GM23338 (cell line): ENCODE measurements at places on chromosomes 6 and 20.
A peak's percentile ranks its signal among the peaks of the same experiment; 100 is the strongest.

GRCh38 chr20:3446779-3447178, 24.0 kb upstream of the ATRN start:
- H3K27me3 ChIP-seq: no peaks in the 10 kb centered on the region
- no peaks in the 10 kb centered on the region for H3K36me3 ChIP-seq
- peak; percentile 17 for DNase-seq
- no peak overlapping the region for H3K4me3 ChIP-seq
- H3K4me1 ChIP-seq: no peaks in the 10 kb centered on the region

GRCh38 chr6:81697559-81697958, 54.9 kb downstream of the TENT5A start:
- peaks cover 14% of the 10 kb centered on the region for H3K4me1 ChIP-seq
- H3K27ac ChIP-seq: no peak overlapping the region
- no peak for DNase-seq
- H3K36me3 ChIP-seq: no peaks in the 10 kb centered on the region
- H3K4me3 ChIP-seq: no peak overlapping the region
- H3K27me3 ChIP-seq: no peaks in the 10 kb centered on the region

DNA sequence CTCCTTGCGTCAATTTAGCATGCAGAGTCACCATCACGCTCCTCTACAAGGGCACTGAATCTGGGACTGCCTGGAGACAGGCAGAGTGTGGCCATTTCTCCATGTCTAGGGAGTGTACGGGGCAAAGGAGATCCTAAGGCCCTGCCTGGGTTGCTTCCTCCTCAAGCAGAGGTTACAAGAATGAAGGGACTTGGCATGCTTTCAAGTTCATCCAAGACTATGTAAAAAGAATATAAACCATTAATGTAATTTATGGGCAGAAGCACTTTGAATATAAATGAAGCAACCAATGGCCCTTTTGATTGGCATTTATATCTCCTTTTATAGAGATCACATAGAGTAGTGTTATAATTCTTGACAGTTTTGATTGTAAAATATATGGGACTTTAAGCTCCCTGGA, 137.5 kb downstream of the BTBD3 start:
- H3K4me3 ChIP-seq: no peak overlapping the region
- no peaks in the 10 kb centered on the region for H3K36me3 ChIP-seq
- no peaks in the 10 kb centered on the region for H3K27me3 ChIP-seq

DNA sequence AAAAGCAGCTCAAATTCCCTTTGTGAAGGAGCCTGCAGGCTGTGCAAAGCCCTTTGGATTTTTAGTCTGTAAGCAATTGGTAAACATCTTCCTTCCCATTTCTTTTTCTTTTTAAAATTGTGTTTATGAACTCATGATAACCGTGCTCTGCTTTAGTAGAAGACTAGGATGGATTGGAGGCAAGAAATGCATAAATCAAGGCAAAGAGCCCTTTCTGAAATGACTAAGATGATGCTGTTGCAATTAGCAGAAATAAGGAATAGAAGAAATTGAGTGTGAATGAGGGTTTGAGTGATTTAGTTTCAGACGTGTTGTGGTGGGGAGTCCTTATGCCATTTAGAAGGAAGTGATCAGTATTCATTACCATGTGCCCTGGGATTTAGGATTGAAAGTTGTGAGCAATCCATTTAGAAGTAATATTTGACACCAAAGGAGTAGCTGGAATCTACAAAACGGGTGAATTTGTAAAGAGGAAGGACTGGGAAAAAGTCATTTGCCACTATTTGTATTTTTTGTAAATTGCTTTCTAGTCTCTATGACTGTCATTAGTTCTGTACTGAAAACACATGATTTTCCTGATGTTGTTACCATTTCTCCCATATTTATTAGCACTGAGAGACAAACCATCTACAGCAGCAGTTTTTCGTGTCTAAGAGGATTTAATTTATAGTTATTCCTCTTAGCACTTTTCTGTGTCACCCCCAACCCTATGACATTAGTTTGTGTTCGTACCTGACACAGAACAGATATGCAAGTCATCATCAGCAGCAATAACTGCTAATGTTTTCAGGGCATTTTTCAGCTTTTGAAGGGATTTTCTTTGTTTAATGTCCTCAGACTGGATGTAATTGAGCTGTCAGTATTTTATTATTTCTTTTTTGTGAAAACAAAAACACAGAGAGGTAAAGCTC, 265.0 kb downstream of the UTRN start:
- no peaks in the 10 kb centered on the region for H3K4me1 ChIP-seq
- H3K27me3 ChIP-seq: no peaks in the 10 kb centered on the region
- H3K27ac ChIP-seq: no peak overlapping the region
- no peaks in the 10 kb centered on the region for H3K36me3 ChIP-seq

DNA sequence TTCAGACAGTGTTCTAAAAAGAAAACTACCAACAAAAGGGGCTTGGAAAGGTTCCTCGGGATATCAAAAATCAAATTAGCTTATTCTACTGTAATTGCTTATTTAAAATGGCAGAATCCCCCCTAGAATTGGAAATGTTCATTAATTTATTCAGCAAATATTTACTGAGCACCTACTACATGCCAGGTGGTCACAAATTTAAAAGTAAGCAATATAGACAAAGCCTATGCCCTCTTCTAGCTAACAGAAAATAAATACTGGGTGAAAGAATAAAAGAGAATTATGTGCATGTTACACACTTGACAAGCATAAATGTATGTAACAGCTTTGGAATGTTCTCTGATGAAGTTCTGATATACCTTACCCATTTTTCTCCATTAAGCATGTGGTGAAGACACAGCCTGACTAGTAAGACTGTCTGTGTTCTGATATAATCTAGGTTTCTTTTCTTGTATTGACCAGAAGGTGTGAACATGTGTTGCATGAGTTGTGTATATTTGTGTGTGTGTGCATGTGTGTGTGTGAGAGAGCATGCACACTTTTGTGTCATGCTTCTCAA, 606.7 kb upstream of the CITED2 start:
- no peak overlapping the region for H3K4me3 ChIP-seq
- H3K4me1 ChIP-seq: peaks cover 32% of the 10 kb centered on the region
- H3K27me3 ChIP-seq: no peaks in the 10 kb centered on the region
- H3K36me3 ChIP-seq: no peaks in the 10 kb centered on the region
- no peak overlapping the region for H3K27ac ChIP-seq
- DNase-seq: no peak

- no peak overlapping the region for H3K4me3 ChIP-seq
- H3K4me1 ChIP-seq: no peaks in the 10 kb centered on the region; the same call in 1 of the 2 replicates
- H3K36me3 ChIP-seq: no peaks in the 10 kb centered on the region
- no peak overlapping the region for H3K27ac ChIP-seq
- no peaks in the 10 kb centered on the region for H3K27me3 ChIP-seq
Measured at GRCh38 chr6:160116411-160116810, 5.2 kb upstream of the SLC22A1 start.

DNA sequence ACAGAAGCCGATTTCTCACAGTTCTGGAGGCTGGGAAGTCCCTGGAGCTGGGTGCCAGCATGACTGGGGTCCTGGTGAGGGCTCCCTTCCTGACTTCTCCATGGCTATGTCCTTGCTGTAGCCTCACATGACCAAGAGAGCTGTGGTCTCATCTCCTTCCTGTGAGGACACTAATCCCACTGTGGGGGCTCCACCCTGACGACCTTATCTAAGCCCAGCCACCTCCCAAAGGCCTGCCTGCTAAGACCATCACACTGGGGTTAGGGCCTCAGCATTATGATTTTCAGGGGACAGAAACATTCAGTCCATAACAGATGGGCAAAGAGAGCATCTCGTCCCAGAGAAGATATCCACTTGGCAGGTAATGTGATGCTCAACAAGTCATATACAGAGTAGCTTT, 16.8 kb downstream of the RPP40 start:
- no peak for DNase-seq
- H3K36me3 ChIP-seq: no peaks in the 10 kb centered on the region
- H3K4me1 ChIP-seq: no peaks in the 10 kb centered on the region
- H3K27me3 ChIP-seq: no peaks in the 10 kb centered on the region
- no peak overlapping the region for H3K27ac ChIP-seq

GRCh38 chr6:15129887-15130286, 116.0 kb upstream of the JARID2 start:
- DNase-seq: peak; percentile 11
- peaks cover 11% of the 10 kb centered on the region for H3K4me1 ChIP-seq
- H3K36me3 ChIP-seq: no peaks in the 10 kb centered on the region
- H3K27ac ChIP-seq: peak overlapping the region; percentile 36; the same call in 1 of the 2 replicates
- H3K4me3 ChIP-seq: no peak overlapping the region

DNA sequence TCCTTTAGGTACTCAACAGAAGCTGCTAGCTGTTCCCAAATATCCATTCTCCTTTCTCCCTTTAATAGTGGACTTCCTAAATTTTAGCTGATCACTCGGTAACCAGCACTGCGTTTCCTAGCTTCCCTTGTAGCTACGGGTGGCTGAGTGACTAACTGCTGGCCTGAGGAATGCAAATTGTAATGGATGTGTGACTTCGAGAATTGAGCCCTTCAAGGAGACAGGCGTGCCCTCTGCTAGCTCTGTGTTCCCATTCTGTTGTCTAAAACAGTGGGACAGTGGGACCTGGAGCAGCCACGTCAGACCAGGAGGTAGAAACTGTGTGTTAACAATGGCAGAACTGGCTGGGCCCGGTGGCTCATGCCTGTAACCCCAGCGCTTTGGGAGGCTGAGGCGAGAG, 56.5 kb downstream of the SCML4 start:
- no peak overlapping the region for H3K4me3 ChIP-seq
- H3K36me3 ChIP-seq: no peaks in the 10 kb centered on the region
- H3K27me3 ChIP-seq: no peaks in the 10 kb centered on the region
- no peak overlapping the region for H3K27ac ChIP-seq
- peaks cover 8% of the 10 kb centered on the region; the same call in 1 of the 2 replicates for H3K4me1 ChIP-seq

- no peaks in the 10 kb centered on the region for H3K4me1 ChIP-seq
- H3K27ac ChIP-seq: no peak overlapping the region
- H3K4me3 ChIP-seq: no peak overlapping the region
- H3K36me3 ChIP-seq: no peaks in the 10 kb centered on the region
Measured at GRCh38 chr6:102028176-102028575, 634.7 kb downstream of the GRIK2 start.

DNA sequence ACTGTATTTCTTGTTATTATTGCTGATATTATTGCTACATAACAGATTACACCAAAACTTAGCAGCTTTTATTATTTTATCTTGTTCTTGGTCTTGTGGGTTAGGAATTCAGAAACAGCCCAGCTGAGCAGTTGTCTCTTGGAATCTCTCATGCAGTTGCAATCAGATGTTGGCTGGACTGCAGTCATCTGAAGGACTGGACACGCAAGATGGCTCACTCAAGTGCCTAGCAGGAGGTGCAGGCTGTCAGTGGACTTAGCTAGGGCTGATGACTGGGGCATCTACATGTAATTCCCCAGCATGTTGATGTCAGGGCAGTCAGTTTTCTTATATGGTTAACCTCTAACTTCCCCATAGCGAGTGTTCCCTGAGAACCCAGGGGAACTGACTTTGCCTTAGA, 128.6 kb upstream of the PLCB4 start:
- H3K4me1 ChIP-seq: no peaks in the 10 kb centered on the region
- no peak overlapping the region for H3K4me3 ChIP-seq
- H3K36me3 ChIP-seq: no peaks in the 10 kb centered on the region; the same call in 1 of the 2 replicates
- no peak for DNase-seq
- H3K27ac ChIP-seq: no peak overlapping the region

GRCh38 chr20:23255716-23256385, 94.7 kb upstream of the NXT1 start:
- no peak for DNase-seq
- H3K36me3 ChIP-seq: no peaks in the 10 kb centered on the region
- no peak overlapping the region for H3K4me3 ChIP-seq
- no peaks in the 10 kb centered on the region; the same call in 1 of the 2 replicates for H3K4me1 ChIP-seq
- no peaks in the 10 kb centered on the region for H3K27me3 ChIP-seq
- no peak overlapping the region for H3K27ac ChIP-seq

GRCh38 chr6:92777146-92777740, 642.1 kb downstream of the EPHA7 start:
- DNase-seq: peak; percentile 82
- no peaks in the 10 kb centered on the region for H3K27me3 ChIP-seq
- H3K27ac ChIP-seq: no peak overlapping the region
- H3K4me1 ChIP-seq: 0 out of 2 replicates have a peak, but pooled peaks cover 4% of the 10 kb centered on the region
- H3K36me3 ChIP-seq: no peaks in the 10 kb centered on the region

DNA sequence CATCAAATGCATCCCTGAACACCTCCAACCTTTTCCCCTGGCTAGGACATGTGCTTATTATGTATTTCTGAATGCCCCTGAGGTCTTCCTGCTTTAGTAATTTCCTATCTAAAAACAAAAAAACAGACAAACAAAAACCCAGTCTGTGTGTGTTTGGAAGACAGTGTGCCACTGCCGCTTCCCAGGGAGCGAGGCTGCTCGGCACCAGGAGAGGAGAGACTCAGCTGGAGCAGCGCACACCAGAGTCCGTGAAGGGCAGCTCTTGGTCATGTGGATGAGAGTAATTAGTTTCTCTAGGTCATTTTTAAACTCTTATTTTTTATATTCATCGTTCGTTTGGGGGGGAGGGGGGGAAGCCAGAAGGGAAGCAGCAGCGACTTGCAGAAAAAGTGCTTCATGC, 10.0 kb upstream of the ANKRD60 start:
- H3K27ac ChIP-seq: no peak overlapping the region
- H3K27me3 ChIP-seq: no peaks in the 10 kb centered on the region
- H3K4me3 ChIP-seq: no peak overlapping the region
- peaks cover 4% of the 10 kb centered on the region for H3K36me3 ChIP-seq
- H3K4me1 ChIP-seq: no peaks in the 10 kb centered on the region
- DNase-seq: no peak

GRCh38 chr20:2203436-2203835, 92.4 kb upstream of the TGM3 start:
- H3K4me1 ChIP-seq: no peaks in the 10 kb centered on the region
- H3K36me3 ChIP-seq: no peaks in the 10 kb centered on the region
- no peak overlapping the region for H3K4me3 ChIP-seq
- no peak for DNase-seq
- no peak overlapping the region for H3K27ac ChIP-seq

DNA sequence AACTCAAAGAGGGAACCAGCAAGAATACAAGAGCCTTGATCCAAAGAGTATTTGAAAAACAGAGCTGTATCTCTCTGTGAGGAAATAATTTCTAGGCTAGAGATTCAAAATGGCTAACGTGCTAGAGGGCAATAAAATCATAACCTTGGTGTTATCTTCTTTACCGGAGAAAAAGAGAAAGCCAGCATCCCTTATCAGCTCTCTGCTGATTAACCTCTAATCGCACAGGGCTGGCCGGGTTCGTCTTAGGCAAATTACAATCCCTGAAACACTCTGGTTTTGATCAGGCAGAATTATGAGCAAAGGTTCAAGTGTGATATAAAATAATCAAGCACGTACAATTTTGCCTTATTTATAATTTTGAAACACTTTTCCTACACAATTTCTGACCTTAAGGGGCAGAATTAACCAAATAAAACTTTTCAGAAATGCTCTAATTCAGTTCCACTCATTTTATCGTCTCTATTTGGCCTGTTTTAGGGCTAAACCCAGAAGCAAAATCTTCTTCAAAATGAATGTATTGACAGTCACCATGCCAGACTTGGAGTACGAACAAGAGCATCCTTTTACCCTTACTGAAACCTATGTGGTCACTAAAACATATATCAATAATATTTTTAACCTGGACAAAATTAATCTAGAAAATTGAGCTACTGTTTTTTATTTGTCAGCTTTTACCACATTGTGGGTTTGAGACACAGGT, 13.7 kb downstream of the PSMB9 start:
- no peaks in the 10 kb centered on the region for H3K36me3 ChIP-seq
- no peak overlapping the region for H3K27ac ChIP-seq
- DNase-seq: no peak
- H3K27me3 ChIP-seq: no peaks in the 10 kb centered on the region
- no peaks in the 10 kb centered on the region for H3K4me1 ChIP-seq

GRCh38 chr6:117771403-117771802, 96.1 kb downstream of the NUS1 start:
- H3K4me1 ChIP-seq: no peaks in the 10 kb centered on the region
- no peak overlapping the region for H3K27ac ChIP-seq
- H3K4me3 ChIP-seq: no peak overlapping the region
- no peaks in the 10 kb centered on the region for H3K36me3 ChIP-seq
- H3K27me3 ChIP-seq: no peaks in the 10 kb centered on the region
- DNase-seq: no peak
